ENCODE measurements at places on chromosomes 1 and 21.

DNA sequence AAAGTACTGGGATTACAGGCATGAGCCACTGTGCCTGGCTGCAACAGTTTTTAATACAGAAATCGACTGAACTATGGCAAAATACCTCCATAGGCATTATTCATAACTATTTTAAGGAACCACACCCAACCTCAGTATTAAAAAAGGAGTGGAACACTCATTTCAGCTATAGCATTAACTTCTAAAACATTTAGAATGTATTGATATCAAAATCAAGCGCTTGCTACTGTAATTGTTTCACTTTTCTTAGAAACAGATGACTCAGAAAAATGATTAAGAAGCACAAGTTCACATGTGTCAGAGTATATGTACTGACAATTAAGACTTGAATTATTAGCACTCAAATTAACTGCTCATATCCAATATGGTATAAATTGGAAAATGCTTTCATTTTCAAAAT, 15.1 kb downstream of the AIDA start:
- DNase-seq, result no peak

DNA sequence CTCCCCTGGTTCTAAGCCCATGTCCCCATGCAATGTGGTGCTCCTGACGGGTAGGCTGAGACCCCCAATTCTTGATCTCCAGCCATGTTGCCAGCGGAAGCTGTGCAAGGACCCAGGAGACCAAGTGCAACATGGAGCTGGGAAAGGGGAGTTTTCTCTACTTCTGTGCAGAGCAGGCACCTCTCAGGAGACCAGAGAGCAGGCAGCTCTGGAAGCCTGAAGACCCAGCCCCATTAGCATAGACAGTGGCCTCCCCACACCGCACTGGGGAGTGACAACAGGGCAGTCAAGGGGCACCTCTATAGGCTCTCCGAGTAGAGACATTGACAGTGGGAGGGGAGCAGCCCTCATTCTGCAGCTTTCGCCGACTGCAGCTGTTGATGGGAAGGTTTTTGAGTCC, 410.2 kb downstream of the MATN1 start:
- DNase-seq, result no peak

DNA sequence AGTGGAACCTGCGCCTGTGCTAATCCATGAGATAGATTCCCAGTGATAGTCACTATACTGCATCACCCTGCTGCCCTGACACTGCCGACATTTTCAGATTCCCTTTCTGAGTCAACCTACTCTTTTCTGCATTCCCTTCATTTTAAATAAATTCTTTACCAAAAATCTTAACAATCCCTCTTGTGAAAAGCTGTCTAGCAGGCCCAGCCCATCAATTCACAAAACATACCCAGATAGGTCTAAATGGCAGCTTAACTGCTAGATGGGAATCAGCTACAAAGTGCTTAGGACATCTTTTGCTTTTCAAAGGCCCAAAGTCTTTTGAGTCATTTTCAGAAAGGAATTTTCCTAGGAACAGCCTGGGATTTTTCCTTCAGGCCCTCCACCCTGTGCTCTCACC, 180.1 kb upstream of the PTBP2 start:
- no peak for DNase-seq

DNA sequence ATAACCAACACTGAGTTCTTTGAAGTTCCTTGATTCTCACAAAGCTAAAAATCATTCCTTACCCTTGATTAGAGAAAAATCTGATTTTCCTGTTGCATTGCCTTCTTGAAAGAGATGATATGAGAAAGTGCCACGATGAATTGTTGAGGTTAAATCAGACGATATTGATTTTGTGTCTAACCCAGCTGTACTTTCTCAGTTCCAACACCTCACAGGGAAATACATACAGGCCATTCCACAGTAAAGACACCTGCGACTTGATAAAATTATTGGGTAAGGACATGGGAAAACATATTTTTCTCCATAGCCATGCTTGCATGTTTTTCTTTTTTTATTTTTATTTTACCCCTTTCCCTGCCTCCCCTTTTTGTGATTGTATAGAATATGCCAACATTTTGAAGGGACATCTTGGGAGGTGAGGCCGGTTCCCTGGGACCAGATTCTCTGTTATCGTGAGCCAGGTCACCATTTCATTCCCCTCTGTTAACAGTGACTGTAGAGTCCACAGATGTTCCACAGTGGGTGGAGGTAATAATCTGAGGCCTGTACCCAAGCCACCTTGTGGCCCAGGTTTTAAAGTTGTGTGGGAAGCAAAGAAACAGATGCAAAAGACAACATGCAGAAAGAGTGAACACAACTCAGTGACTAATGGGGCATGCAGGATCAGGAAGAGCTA, 255.4 kb upstream of the ST6GALNAC5 start:
- DNase-seq, result no peak

DNA sequence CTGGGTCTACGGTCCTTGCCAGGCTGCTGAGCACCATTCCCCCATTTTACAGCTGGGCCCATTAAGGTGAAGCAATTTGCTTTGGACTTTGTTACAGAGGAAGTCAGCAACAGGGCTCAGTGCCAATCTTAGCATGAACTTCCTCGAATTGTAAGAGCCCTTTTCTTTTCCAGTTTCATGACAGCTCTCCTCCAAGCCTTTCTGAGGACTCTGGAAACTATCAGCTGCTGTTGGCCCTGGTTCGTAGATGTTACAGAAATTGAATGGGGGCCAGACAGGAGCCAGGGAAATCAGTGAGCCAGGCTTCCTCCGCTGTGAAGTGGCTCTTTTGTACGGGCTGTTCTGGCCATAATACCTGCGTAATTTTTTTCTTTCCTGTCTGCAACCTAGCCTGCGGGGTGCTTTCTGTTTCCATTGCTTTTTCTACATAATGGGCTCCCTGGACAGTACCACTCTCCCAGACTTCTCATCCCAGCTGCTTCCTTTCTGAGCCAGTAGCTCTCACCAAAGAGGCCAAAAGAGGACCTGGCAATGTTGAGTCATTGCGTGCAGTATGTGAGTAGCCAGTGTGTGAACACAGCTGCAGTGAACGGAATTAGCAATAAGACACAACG, 386.3 kb downstream of the DISC1 start:
- no peak for DNase-seq

DNA sequence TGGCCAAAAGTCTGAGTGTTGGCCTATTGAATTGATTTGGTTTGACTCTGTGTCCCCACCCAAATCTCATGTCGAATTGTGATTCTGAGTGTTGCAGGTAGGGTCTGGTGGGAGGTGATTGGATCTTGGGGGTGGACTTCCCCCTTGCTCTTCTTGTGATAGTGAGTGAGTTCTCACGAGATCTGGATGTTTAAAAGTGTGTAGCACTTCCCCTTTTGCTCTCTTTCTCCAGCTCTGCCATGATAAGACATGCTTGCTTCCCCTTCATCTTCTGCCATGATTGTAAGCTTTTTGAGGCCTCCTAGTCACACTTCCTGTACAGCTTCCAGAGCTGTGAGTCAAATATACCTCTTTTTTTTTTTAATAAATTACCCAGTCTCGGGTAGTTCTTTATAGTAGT, 297.1 kb upstream of the ZRANB2 start:
- DNase-seq, result no peak

- DNase-seq, result no peak
Measured at GRCh38 chr1:151774256-151774922, 11.1 kb upstream of the MRPL9 start.

DNA sequence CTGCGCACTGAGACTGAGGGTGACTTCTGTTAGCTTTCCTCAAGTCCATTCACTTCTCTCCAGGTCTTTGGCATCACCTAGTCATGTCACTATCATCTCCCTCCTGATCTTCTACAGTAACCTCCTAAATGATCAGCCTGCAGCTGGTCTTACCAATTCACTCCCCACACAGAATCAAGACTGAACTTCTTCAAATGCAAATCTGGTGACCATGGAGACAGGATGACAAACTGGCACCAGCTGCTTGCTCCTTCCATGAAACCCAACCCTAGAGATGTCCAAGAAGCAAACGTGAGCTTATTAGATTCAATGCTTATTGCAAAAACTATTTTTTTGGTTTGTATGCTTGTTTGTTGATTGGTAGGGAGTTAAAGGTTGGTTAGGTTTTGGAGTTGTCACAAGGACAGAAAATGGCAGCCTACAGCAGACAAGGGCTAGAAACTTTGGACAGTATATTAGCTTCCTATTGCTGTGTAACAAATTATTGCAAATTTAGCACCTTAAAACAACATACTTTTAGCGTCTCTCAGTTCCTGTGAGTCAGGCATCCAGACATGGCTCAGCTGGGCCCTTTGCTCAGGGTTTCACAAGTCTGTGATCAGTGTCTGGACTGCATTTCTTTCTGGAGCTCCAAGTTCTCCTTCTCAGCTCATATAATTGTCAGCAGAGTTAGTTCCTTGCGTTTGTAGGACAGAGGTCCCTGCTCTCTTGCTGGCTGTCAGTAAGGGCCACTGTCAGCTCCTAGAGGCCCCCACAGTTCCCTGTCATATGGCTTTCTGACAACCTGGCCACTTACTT, 53.3 kb upstream of the GJA8 start:
- no peak for DNase-seq

DNA sequence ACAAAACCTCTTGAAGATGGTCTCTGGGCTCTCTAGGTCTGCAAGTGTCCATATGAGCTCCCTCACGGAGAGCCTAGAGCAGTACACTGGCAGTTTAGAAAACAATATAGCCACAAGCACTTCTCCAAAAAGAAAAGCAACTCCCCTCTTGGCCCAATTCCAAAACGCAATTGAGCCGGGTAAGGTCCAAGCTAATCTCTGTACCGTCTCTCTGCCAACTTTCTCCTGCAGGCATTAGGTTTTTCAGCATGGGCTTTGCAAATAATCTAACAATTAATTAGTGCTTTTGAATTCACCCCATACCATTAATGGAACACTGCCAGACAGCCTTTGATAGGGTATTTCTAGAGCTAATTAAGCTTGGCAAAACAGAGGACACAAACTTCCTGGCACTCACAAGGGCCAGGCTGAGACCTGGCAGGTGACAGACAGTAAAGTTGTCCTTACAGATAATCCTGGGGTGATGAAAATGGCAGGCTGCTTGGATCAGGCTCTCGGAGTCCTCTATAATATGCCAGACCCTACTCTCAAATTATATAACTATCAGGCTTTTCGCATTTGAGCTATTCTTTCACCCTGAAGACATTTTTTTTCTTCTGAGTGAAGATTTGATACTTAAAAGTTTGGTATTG, 39.8 kb downstream of the TGFBR3 start:
- DNase-seq, result no peak

DNA sequence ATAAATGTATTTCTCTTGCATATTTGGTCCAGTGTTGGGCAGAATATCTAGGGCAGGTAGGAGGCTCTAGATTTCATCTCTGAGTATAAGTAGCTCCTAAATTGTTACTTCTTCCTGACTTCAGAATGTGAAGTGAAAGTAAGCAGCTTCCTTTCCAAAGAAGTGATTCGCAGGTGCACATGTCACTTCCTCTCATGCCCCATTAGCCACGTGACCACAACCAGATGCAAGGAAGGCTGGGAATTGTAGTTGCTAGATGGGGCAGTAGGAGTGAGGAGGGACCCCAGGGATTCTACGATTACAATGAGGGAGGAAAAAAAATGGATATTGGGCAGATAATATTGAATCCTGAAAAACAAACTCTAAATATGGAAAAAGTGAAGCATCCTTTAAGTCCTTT, 113.2 kb upstream of the CYYR1 start:
- DNase-seq, result peak; percentile 5

DNA sequence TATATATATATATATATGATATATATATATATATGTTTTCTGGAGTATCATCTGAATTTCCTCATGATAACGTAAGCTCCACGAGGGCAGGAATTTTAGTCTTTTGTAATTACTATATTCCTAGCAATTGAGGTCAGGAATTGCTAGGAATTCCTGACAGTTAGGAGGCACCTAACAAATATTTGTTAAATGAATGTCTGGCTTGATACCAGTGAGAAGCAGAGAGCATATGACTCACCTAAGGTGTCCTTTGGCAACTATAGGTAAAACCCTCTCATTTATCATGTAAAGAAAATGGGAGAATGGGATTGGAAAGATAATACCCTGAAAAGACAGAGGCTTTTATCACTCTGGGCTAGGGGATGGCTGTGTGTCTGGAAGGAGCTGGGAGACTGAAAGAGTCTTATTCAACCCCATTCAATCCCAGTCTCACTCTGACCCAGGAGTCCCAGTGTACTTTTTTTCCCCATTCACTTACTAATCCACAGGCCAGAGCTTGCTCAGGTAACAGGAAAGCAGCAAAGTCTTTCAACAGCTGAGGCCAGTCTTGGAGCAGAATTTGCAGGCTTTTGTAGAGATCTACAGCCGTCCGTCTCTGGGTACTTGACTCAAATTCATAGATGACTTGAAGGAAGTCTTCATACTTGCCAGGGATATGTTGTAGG, 71.2 kb downstream of the DAP3 start:
- DNase-seq, result no peak

- no peak for DNase-seq
Measured at GRCh38 chr1:188642704-188643103, 1814.0 kb downstream of the PLA2G4A start.

GRCh38 chr1:116257341-116257767, 115.7 kb upstream of the ATP1A1 start:
- peak; percentile 6 for DNase-seq

DNA sequence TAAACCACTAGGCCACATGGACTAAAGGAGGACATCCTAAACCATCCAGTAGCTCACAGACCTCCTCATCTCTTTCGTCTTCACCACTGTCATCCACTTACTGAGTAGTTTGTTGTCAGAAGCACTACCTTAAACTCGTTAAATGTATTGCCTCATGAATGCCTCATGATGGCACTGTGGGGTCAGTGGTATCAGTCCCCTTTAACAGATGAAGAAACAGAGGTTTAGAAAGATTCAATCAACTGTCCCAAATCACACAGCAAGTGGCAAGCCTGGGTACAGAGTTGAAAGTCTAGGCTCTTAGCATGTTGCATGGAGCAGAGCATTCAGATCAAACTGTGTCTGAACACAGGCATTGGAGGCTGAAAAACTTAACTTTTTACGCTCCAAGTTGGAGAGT, 183.6 kb upstream of the KIAA0040 start:
- no peak for DNase-seq

- DNase-seq, result no peak
Measured at GRCh38 chr1:116372191-116372590, 853 bp upstream of the ATP1A1 start.

- no peak for DNase-seq
Measured at GRCh38 chr1:242089911-242090310, 91.0 kb upstream of the MAP1LC3C start.

DNA sequence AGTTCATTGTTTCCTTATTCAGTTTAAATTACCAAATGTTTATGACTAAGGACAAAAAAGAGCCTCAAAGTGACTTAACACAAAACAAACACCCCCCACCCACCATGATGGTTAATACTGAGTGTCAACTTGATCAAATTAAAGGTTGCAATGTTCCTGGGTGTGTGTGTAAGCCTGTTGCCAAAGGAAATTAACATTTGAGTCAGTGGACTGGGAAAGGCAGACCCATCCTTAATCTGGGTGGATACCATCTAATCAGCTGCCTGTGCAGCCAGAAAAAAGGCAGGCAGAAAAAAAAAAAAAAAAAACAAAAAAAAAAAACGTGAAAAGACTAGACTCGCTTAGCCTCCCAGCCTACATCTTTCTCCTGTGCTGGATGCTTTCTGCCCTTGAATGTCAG, 543.4 kb downstream of the NEGR1 start:
- no peak for DNase-seq
